Stimulated activated CD4-positive, alpha-beta T cell treated with anti-CD3 and anti-CD28 coated beads, TNF-alpha, amount 100 ng/mL, for 24 hours (primary cell): ENCODE measurements at places on chromosomes 3 and 15.

DNA sequence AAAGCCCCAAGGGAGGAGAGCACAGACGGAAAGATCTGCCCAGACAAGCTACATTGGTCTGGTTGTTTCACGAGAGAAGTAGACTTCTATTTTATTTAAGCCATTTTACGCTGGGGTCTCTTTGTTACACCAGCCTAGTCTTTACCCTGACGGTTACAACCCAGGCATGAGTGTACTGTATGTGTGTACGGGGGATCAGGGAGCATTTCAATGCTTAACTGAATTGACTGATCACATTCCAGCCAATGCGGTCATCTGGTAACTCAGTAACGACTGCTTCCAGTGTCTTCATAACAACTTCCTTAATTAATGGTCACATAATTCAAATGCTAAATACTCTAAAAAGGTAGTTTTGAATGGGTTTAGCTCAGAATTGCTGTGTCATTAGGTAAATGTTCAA is 288.6 kb downstream of the FOXP1 start:
- DNase-seq: no peak

DNA sequence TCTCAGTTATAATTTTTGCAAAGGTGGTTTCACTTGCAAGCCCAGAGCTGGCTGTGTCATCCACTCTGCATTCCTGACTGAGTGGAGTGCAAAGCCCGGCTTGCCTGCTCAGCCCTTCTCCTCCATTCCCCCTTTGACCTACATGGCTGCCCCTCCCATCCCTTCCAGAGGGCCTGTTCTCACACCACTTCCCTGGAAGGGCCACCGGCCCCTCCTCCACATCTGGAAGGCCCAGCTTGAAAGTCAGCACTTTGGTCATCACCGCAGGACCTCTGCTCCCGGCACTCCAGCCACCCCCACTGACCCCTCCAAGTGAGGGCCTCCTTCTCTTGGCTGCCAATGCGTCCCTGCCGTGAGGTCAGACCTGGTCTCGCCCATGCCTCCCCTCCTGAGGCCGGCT is 74.1 kb upstream of the RNF7 start:
- no peak for DNase-seq

DNA sequence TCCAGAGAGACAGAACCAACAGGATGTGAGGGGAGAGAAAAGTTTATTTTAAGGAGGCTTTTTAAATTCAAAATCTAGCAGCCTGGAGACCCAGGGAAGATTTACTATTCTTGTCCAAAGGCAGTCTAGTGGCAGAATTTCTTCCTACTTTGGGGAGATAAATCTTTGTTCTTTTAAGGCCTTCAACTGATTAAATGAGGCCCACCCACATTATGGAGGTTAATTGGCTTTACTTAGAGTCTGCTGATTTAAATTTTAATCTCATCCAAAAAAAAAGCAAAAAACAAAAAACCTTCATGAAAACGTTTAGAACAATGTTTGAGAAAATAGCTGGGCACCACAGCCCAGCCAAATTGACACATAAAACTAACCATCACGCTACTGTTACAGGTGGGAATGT is 41.3 kb downstream of the TMOD3 start:
- no peak for DNase-seq

- DNase-seq: no peak
These were observed 112.8 kb downstream of the CHDH start for GRCh38 chr3:53733446-53733845.

DNA sequence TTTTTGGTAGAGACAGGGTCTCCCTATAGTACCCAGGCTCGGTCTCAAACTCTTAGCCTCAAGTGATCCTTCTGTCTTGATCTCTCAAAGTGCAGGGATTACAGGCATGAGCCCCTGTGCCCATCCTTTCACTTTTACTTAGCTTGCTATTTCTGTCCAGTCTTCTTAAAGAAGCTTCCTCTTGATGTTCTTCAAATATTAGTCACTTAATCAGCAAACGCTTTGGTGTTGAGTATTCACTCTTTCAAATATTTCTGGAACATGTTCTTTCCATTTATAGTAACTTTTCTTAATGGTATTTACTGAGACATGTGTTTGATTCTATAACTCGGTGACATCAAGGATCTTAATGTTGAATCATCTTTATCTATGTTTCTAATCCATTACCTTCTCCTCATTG is 122.1 kb downstream of the CNTN6 start:
- no peak for DNase-seq

DNA sequence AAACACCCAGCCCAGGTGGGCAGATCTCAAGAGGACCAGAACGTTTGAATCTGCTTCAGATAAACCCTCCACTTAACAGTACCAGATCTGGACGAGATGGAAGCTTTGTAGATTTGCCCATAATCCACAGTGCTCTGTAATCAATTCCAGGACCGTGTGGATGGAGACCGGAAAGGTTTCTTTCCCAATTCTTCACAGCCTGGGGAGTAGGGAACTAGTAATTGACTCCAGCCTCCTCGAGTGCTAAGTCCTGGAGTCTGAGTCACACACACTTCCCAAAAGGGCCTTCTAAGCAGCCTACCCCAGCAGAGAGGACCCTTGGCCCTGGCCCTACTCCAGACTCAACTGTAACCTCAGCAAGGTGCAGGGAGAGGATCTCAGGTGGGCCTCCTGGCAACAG is 56.2 kb upstream of the TSEN2 start:
- no peak for DNase-seq

GRCh38 chr3:189820365-189820720 is 189.2 kb downstream of the TP63 start:
- DNase-seq: no peak

GRCh38 chr15:74983725-74984231 is 11.6 kb upstream of the SCAMP5 start:
- DNase-seq: peak; percentile 22
